ENCODE measurements at places on chromosomes 3 and 15. TPM values are rescaled to one million over a fixed set of nuclear protein-coding genes. Genes with fewer than 3 reads are reported as not detected.

TEX264 gene
- total RNA-seq = 19.5 TPM

C3orf85 gene
- not detected for total RNA-seq

BCL2A1 gene
- 8.2 TPM for total RNA-seq

GPR62 gene
- 0.20 TPM for total RNA-seq

TM6SF1 gene
- total RNA-seq = 4.5 TPM

MCCC1 gene
- 36.2 TPM for total RNA-seq

USP4 gene
- total RNA-seq = 34.0 TPM

EIF5A2 gene
- total RNA-seq = 3.2 TPM

FAM227B gene
- total RNA-seq = 4.7 TPM

HESX1 gene
- 0.89 TPM for total RNA-seq

GABRB3 gene
- total RNA-seq = 1.8 TPM

FMN1 gene
- 11.5 TPM for total RNA-seq

GABRR3 gene
- not detected for total RNA-seq

CLDND1 gene
- total RNA-seq = 93.3 TPM

SLC28A1 gene
- not detected for total RNA-seq

C3orf22 gene
- not detected for total RNA-seq

GOLGA6L25 gene
- total RNA-seq = not detected

ALPK3 gene
- total RNA-seq = 7.5 TPM

CKMT1B gene
- total RNA-seq = 3.9 TPM

FRMD5 gene
- 0.69 TPM for total RNA-seq

TYRO3 gene
- 17.4 TPM for total RNA-seq

LRRC15 gene
- total RNA-seq = 23.6 TPM

GHRL gene
- total RNA-seq = not detected

GOLGA8R gene
- 8.3 TPM for total RNA-seq

AGBL1 gene
- 4.8 TPM for total RNA-seq

CCR3 gene
- 0.49 TPM for total RNA-seq

SLC2A2 gene
- not detected for total RNA-seq

SHC4 gene
- 3.5 TPM for total RNA-seq

P2RY1 gene
- 5.7 TPM for total RNA-seq

KBTBD13 gene
- 0.30 TPM for total RNA-seq

ZNF774 gene
- total RNA-seq = 1.3 TPM

CLDN18 gene
- total RNA-seq = not detected

EIF4E3 gene
- 11.0 TPM for total RNA-seq

LIPC gene
- total RNA-seq = 0.30 TPM

UTS2B gene
- total RNA-seq = 0.39 TPM

PAQR5 gene
- total RNA-seq = 7.2 TPM

DIPK2A gene
- 51.1 TPM for total RNA-seq

NUP210 gene
- total RNA-seq = 4.1 TPM

GOLGA8J gene
- total RNA-seq = 0.30 TPM

EDEM1 gene
- 20.3 TPM for total RNA-seq

TUSC7 gene
- not detected for total RNA-seq

IQCF5 gene
- total RNA-seq = not detected

WDR49 gene
- 0.49 TPM for total RNA-seq

LRRIQ4 gene
- total RNA-seq = not detected

FYTTD1 gene
- total RNA-seq = 38.1 TPM

CIB1 gene
- 16.3 TPM for total RNA-seq

CIDEC gene
- 29.4 TPM for total RNA-seq

FNDC3B gene
- total RNA-seq = 169 TPM

GRK7 gene
- 0.10 TPM for total RNA-seq

Measured in skin of body (tissue), 3 donors.